ENCODE measurements at places on chromosomes 6 and 20.

DNA sequence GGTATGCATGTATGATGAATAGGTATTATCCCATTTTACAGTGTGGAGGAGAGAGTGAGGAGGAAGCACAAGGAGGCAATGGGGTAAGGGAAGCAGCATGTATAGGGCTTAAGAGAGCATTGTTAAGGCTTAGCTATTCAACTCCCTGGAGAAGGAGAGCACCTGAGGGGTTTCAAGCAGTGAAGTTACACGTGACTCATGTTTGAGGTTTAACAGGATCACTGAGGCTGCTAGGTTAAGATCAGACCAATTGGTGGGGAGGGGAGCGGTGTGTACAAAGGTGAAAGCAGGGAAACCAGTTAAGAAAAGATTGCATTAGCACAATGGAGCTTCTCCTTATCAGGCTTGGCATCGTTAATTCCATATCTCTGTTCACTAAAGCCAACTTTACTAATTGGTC is 64.4 kb upstream of the NHSL1 start:
- no peak for DNase-seq

DNA sequence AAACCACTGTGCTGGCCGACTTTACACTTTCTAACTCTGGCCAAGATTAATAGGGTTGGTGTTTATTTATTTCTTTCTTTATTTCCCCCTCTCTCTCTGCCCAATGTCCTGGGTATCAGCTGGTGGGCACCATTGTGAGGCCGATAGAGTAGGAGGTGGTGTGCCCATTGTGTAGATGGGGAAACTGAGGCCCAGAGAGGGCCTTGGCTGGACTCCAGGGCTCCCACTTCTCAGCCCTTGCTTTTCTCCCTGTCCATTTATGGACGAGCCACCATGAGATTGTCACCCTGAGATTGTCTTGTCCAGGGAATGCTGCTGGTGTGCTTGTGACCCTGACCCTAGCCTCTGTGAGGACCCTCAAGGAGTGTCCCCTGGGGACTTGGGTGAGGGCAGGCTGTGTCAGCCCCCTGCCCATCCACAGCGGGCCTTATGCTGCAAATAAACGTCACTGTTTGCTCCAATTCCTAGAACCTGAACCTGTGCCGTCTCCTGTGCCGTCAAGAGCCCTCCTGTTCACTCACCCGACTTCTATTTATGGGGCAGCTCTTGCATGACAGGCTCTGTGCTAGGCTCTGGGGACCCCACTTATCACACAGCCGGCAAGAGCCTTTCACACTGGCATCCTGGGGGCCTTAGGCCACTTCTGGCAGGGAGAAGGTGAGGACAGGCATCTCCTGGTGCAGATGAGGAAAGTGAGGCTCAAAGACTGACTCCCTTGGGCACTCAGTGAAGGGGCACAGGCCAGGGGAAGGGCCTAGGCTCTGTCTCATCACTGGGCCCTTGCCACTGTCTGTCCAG is 24.8 kb downstream of the SUN5 start:
- no peak for DNase-seq

GRCh38 chr6:17884498-17885478 is 102.6 kb downstream of the KIF13A start:
- no peak for DNase-seq

GRCh38 chr6:56933650-56934049 is 21.3 kb upstream of the BEND6 start:
- DNase-seq = no peak

GRCh38 chr6:1054653-1055014 is 257.3 kb upstream of the FOXQ1 start:
- DNase-seq = no peak

DNA sequence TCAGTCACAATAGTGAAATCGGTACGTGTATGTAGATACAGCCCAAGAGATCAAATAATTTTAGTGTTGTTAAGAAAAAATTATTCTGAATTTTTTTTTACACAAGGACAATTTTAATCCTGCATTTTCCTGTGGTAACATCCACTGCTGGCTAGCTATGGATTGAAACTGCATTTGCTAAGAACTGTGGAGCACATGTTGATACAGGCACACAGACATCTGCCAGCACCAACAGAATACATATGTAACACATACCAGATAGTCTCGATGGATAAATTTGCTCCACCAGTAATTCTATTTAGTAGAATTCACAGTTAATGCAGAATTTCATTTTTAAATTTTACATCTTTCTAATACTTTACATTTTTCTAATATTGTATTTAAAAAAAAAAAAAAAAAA is 2.2 kb downstream of the ASIP start:
- no peak for DNase-seq

All from activated naive CD4-positive, alpha-beta T cell (primary cell).